Cortex of kidney (tissue), 1 donor: ENCODE measurements at places on chromosomes 1 and 21.

GRCh38 chr21:15192243-15192642 is 127.4 kb upstream of the NRIP1 start:
- DNase-seq = no peak

GRCh38 chr1:31476891-31477846 is 64.2 kb downstream of the SERINC2 start:
- no peak for DNase-seq

GRCh38 chr1:68175621-68176398 is 56.5 kb downstream of the WLS start:
- no peak for DNase-seq

DNA sequence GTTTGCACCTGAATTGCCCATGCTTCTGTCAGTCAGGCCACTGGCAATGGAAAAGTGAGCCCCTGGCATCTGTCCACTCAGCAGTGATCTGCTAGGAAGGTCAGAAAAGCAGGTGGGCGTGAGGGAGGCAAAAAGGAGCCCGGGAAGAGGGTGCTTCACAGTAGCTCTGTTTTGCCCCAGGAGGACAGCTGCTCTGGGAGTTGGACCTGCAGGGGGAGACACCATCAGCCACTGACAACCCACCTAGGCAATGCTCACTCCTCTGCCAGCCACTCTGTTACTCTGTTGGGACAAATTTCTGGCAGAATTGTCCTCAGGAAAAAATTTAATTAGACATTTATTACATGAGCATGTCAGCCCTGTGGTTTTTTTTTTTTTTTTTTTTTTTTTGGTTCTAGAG is 146.4 kb downstream of the LRIG2 start:
- no peak for DNase-seq

GRCh38 chr1:20893931-20894330 is 106.8 kb upstream of the HP1BP3 start:
- DNase-seq = no peak

DNA sequence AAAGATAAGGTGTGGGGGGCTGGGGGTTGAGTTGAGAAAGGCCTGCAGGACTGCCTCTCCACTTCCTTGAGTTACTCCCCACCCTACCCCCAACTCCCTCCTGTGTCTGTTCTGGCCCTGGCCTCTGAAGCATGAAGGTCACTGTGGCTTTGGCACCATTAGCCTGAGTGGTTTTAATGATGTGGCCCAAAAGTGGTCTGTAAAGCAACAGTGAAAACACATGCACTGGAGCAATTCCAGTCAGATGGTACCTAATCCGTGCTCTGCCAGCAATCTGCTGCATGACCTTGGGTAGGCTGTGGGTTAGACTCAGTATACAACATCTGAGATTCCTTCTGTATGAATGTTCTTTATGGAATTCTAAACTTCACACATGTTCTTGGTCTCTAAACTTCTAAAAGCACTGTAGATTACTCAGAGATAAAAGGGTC is 86.5 kb upstream of the ATP1A1 start:
- DNase-seq = no peak

GRCh38 chr1:6268415-6268814 is 7.5 kb upstream of the GPR153 start:
- no peak for DNase-seq

- no peak for DNase-seq
These were observed 1.4 kb downstream of the SH3BP5L start for GRCh38 chr1:248824301-248824700.

GRCh38 chr1:200364831-200365230 is 45.0 kb downstream of the ZNF281 start:
- no peak for DNase-seq

GRCh38 chr1:1892079-1892762 is 1.3 kb upstream of the GNB1 start:
- no peak for DNase-seq

GRCh38 chr1:34087986-34088385 is 77.0 kb downstream of the CSMD2 start:
- no peak for DNase-seq

GRCh38 chr1:78543941-78544643 is 53.3 kb downstream of the PTGFR start:
- no peak for DNase-seq

DNA sequence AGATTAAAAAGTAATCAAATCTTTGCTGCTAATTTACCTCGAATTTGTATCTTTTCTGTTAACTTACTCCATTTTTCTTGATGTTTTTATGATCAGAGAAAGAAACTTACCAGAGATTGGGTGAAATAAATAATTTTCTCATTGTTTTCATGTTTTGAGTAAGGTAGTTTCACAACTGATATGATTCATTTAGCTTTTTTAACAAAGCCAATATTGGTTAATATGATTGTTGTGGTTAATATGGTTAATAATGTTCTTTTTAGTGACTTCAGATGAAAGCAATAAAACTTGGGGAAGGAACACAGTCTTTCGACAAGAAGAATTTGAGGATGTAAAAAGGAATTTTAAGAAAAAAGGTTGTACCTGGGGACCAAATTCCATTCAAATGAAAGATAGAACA is 48.1 kb downstream of the MAP3K21 start:
- no peak for DNase-seq

DNA sequence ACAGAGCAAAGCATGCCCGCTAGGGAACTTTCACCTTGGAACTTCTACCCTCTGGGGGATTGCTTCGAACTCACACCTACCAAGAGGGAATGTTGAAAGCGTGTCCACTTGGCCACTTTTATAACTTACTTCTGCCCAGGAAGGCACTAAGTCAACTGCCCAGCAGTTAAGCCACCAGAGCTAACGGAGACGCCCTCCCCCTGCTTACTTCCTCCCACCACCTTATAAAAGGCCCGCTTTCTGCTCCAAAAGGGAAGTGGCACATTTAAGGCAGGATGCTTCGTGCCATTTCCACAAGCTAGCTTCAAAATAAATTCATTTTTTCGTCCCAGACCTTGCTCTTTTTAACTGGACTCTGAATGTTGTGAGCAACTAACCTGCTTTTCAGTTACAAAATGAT is 3.2 kb upstream of the AK2 start:
- no peak for DNase-seq

- DNase-seq = no peak
These were observed 10.3 kb downstream of the LCE4A start for GRCh38 chr1:152718238-152718637.

DNA sequence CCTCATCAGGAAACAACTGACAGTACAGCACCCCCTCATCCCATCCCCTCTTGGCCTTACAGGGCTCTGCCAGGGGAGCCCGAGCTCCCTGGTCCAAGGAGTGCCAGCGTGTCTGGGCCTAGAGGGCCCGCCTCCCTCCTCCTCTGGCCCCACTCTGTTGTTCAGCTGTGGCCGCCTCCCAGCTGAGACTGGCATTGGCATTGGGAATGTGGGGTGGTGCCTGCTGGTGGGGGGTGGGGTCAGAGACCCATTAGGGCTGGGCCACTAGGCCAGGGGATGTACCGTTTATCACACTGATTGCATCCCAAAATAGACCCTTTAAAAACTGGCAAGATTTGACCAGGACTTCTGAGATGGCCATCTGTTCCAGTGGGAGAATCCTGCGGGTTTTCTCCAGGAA is 1.4 kb downstream of the LDLRAP1 start:
- DNase-seq = no peak

DNA sequence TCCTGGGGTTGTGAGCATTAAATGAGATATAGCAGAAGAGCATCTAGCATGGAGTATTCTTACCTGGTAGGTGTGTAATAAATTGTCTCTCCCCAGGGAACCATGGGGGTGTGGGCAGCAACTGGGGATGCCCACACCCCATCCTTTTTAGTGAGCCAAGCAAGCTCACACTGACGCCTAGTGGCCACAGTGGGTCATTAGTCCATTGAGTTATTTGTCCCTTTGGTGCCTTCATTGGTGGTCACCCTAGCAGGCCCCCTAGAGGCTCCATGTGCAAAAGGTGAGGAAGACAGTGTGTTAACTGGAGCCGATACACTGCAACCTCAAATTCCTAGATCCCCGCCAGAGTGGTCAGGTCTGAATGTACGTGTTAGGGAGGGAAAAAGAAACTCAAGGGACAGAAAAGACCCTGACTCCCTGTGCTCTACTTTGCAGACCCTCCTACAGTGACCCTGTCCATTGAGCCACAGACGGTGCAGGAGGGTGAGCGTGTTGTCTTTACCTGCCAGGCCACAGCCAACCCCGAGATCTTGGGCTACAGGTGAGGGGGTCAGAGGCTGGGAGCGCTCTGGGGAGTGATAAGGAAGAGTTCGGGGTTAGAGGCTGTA is 93.3 kb upstream of the CD1D start:
- DNase-seq = no peak

GRCh38 chr1:40887012-40887378 is 24.8 kb upstream of the CITED4 start:
- no peak for DNase-seq

DNA sequence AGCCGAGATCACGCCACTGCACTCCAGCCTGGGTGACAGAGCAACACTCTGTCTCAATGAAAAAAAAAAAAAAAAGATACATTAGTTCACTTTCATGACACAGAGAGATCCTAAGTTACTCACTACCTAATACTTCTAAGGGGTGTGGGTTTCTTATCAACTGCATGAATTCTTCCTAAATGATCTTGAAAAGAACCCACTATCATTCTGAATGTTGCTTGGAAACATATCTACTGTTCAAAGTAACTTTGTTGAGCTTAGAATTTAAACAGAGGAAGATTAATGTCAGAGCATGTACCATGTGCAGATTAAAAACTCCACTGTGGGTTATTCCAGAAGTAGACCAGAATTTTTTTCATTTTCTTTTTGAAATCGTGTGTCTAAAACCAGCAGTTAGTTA is 241.5 kb downstream of the LTN1 start:
- no peak for DNase-seq

DNA sequence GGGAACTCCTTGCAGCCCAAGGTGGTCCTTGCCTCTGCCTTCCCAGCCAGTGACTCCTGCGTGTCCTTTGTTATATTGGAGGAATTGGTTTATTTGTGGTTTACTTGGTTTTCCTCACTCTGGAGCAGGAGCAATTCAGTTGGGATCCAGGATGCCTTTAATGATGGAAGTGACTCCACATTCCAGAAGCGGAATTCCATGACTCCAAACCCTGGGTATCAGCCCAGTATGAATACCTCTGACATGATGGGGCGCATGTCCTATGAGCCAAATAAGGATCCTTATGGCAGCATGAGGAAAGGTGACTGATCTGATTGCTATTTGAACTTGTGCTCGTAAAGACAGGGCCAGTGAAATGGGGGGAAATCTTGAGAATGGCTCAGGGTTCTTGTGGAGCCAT is 15.1 kb upstream of the PIGV start:
- no peak for DNase-seq

DNA sequence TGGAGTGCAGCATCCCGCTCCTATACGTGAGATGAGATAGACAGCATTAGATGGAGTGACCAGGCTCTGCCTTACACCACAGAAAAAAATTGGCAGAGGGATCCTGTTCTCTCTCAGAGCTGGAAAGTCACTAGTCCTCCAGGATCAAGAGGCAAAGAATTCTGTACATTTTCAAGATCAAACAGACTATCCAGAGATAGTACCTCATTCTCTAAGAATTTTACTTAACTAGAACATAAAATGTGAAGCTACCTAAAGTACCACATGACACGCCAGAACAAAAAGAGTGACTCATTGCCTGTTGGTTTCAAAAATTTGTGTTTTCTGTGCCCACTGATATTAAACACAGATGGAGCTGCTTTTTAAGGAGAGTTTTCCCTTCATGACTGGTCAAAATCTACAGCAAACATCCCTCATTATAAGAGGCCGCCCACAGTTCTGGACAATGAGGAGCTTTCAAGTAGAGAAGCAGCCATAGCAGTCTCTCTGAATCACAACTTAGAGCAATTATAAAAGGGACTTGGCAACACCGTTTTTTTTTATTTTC is 32.3 kb downstream of the CD160 start:
- no peak for DNase-seq

DNA sequence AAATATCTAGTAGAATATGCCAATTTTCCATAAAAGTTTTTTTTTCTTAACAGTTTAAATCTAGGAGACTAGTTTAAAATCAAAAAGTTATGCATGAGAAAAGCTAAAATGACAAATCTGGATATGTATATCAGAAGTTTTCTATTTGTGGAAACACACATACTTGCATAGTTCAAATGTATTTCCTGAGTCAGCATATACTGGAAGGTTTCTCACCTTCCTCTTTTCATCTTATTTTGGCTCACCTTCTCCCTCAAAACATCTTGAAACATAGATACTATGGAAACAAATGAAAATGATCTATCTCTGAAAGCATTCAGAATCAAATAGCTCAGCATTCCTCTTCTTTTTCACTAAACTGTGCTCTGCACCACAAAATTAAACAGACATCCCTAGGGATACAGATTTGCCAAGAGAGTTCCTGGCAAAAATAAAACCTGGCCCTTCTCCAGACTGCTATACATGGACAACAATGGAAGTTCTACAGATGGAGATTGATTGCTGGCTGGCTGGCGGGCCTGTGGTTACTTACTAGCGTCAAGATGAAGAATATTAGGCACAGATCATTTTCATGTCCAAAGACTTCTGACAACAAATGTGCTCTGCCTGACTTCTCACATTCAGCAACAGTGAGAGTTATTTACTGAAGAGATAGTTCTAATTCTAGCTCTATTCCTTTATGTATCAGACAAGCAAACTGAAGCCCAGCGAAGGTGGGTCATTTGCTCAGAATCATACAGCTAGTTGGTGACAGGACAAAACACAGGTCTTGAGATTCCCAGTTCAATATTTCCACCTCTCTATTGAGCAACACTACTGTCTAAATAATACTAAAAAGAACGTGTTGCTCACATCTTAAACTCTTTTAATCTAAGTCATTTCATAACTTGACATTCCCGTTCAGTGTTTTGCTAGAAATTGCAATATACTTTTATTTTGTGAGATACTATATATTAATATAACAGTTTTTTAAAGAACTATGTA is 26.6 kb downstream of the DIPK1A start:
- DNase-seq = no peak

DNA sequence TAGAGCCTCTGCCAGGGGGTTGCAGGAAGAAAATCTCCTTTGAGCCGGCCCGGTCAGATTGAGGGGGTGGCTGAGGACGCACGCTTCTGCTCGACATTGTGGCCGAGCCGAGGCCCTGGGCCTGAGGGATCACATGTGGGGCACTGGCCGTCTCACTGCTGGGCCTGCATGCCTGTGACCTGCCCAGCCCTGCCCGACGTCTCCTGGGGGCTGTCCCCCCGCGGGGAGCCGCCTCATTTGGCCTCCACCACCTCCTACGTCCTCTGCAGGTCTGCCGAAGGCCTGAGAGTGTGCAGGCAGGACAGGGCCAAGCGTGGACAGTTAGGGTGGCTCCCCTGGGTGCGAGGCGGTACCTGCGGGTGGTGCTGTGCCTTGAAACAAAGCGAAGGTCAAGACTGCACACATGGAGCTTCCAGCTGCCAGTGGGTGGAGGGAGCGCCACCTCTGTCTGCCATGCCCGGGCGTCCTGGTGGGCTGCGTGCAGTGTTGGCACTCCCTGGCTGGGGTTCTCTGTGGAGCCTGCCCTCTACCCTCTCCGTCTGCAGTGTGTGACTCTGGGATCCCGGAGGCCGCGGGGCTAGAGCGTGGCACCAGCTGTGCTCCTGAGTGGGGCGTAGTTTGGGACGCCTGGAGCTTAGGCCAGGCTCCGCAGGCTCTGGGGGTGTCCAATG is 51.7 kb downstream of the PCNT start:
- DNase-seq = no peak

- DNase-seq = no peak
These were observed 189.8 kb downstream of the RGS7 start for GRCh38 chr1:241167121-241167630.
